Hepatocyte (in vitro differentiated cells): ENCODE measurements at places on chromosomes 2 and 18. TPM values are rescaled to one million over a fixed set of nuclear protein-coding genes. Genes with fewer than 3 reads are reported as not detected.

Gene KCNG2
- not detected in 2 replicates for total RNA-seq

Gene ZNF513
- total RNA-seq, result 16.0 and 20.6 TPM in 2 replicates

Gene NEMP2
- 8.1 and 9.9 TPM in 2 replicates for total RNA-seq

Gene GULP1
- 135 TPM in 2 replicates for total RNA-seq

Gene FARP2
- total RNA-seq, result 29.1 and 29.3 TPM in 2 replicates

Gene STK11IP
- 16.7 and 18.0 TPM in 2 replicates for total RNA-seq

Gene FTCDNL1
- 1.4 and 2.2 TPM in 2 replicates for total RNA-seq

Gene SPOPL
- 28.0 and 37.0 TPM in 2 replicates for total RNA-seq

Gene NDUFAF7
- total RNA-seq, result 14.7 and 17.7 TPM in 2 replicates

Gene TBC1D8
- 15.8 and 18.7 TPM in 2 replicates for total RNA-seq

Gene SPATS2L
- total RNA-seq, result 159 and 173 TPM in 2 replicates

Gene PROKR1
- 0.20 TPM in 1 of 2 replicates, not detected in the other for total RNA-seq

DNA sequence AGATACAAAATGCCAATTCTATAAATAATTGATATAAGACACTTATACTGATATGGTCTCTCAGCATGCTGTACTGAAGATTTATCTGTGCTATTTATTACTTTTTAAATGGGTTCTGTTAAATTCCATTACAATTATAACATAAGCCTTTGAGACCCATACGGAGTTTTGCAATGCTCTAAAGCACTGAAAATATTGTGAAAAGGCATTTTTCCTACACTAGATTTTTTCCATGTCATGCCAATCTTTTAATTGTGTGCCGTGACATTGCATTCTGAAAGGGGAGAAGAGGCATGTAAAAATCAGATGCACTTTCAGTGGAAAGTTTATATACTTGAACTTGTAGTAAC, 46.5 kb downstream of the EFEMP1 start:
- no peak for DNase-seq

GRCh38 chr2:16126517-16127275, 186.3 kb downstream of the MYCN start:
- no peak for DNase-seq

DNA sequence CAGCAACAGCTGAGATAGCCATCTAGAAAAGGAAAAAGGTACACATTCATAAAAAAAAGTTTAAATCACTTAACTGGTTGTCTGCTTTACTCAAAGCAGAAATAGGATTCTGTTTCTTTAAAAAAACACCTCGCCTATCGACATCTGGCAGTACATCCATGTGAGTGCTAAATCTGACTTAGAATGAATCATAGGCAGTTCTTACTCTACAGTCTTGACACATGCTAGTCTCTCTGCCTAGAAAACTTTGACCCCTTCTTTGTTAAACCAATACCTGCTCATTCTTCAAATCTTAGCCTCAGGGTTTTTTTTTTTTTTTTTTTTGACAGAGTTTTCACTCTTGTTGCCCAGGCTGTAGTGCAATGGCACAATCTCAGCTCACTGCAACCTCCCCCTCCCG, 37.1 kb upstream of the GPR75 start:
- DNase-seq, result peak; percentile 41

- peak; percentile 25 for DNase-seq
Measured at GRCh38 chr18:45562567-45563479, 52.5 kb upstream of the SLC14A2 start.

GRCh38 chr2:95574506-95574905, 17.3 kb upstream of the TRIM43 start:
- DNase-seq, result no peak

DNA sequence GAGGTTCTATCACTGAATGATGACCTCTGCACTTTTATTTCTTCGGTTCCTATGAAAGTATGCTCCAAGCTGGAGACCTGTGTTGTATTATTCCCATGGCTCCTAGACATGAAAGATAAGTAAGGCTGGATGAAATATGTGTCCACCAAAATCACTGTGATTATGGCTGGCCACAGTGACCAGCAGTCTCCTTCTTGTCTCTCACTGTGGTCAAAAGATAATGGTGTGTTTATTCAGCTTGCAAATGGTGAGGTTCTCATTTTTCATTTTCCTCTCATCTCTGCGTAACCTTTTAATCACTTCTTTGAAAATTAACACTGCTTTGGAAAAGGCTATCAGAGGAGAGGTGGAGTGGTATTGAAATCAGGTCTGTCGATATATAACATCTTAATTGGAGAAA, 107.8 kb upstream of the DAPL1 start:
- no peak for DNase-seq

- no peak for DNase-seq
Measured at GRCh38 chr2:173307293-173307692, 47.4 kb upstream of the CDCA7 start.

GRCh38 chr2:45011621-45012602, 2.7 kb upstream of the SIX2 start:
- peak; percentile 28 for DNase-seq

GRCh38 chr2:224211791-224212190, 172.7 kb upstream of the SERPINE2 start:
- DNase-seq, result no peak

DNA sequence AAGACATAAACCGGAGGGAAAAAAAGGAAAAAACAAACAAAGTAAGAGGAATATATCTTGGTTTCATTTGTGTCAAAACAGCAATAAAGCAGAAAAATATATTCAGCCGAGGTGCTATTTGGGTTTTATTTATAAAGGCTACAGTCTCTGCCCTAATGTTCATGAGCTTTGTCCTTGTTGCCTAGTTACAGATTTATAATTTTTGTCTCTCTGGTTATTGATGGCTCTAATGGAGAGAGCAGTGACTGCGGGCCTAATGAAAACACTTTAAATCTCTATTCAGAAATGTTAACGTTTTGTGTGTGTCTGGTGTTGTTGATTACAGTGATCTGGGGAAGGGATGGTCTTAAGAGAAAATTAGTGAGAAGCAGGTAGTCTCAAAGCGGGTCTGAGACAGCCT, 854.0 kb upstream of the LRRTM1 start:
- no peak for DNase-seq

- peak; percentile 32 for DNase-seq
Measured at GRCh38 chr2:21916934-21917522, 793.3 kb downstream of the TDRD15 start.

DNA sequence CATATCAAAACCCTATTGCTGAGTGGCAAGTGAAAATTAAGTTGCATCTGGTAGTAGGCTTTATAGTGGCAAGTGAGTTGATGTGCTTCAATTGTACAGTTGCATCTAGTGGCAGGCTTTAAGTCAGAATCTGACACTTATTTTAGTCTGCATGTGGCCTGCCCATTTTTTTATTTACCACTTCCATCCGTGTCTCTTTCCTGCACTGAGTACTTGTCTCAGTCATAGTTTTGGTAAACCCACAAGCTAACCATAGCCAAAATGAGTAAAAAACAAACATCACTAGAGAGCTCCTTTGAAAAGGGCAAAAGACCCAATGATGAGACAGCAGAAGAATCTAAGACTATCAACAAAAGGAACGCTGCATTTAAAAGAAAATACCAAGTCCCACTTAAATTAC, 96.0 kb upstream of the CRACDL start:
- DNase-seq, result no peak

- DNase-seq, result no peak
Measured at GRCh38 chr18:2572171-2572569, 813 bp downstream of the NDC80 start.

GRCh38 chr2:241540771-241541561, 17.6 kb upstream of the BOK start:
- DNase-seq, result peak; percentile 73

DNA sequence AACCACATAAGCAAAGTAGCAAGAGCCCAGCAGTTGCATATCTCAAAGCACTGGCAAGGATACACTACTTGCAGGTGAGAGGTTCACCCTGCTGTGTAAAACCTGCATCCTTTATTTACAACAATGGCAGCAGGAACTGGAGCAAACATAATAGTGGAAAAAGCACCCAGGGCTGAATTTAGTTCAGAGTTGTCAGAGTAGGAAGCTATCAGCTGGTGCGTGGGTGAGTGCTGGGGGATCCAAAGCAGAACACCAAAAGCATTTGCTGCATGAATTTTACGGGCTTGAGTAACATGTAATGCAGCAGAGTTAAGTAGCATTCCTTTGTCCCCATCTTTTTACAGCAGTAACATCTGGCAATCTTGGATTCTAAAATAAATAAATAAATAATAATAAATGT, 73.5 kb upstream of the SRD5A2 start:
- peak; percentile 16 for DNase-seq

- DNase-seq, result no peak
Measured at GRCh38 chr2:113278742-113279139, at the start of gene PAX8. Gene PAX8, minus strand, starts transcription at chr2:113278921. Its CDS starts 527 bp downstream, at chr2:113278394.

GRCh38 chr2:168454737-168455644, 1.1 kb upstream of the CERS6 start:
- DNase-seq, result no peak

GRCh38 chr2:178244777-178245176, 50.5 kb downstream of the OSBPL6 start:
- DNase-seq, result no peak

- no peak for DNase-seq
Measured at GRCh38 chr2:33650171-33650570, 51.1 kb upstream of the FAM98A start.

DNA sequence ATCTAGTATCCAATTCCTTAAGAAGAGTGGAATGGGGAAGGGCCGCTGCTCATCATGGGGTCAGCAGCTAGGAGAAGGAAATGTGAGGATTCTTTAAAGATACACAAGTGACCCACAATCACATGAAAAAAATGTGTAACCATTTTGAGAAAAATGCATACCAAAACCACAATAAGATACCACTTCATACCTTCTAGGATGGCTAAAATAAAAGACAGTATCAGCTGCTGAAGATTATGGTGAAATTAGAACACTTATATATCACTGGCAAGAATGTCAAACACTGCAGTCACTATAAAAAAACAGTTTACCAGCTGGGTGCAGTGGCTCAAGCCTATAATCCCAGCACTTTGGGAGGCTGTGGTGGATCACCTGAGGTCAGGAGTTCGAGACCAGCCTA, 67.9 kb downstream of the C2orf74 start:
- no peak for DNase-seq

- DNase-seq, result no peak
Measured at GRCh38 chr2:222774941-222775340, 85.9 kb upstream of the ACSL3 start.

GRCh38 chr18:76410033-76410432, 85.0 kb downstream of the ZNF516 start:
- DNase-seq, result no peak

- no peak for DNase-seq
Measured at GRCh38 chr2:124211461-124211860, 186.4 kb downstream of the CNTNAP5 start.

GRCh38 chr2:144151851-144152250, 368.1 kb downstream of the ZEB2 start:
- DNase-seq, result no peak

DNA sequence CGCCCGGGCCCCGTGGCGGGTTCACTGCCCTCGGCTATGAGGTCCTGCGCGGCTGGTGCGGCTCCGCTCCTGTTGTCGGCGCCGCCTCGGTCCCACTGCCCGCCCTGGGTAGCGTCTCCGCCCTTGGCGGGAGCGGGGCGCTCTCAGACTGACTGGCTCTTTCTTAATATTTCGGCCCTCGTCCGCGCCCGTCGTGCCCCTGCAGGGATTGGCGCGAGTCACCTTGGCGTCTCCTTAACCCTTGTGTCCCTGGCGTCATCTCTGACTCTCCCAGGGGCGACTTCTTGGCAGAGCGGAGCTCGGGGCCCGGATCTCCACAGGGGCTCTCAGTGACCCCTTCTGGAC, 1.3 kb downstream of the PTMA start:
- peak; percentile 61 for DNase-seq

DNA sequence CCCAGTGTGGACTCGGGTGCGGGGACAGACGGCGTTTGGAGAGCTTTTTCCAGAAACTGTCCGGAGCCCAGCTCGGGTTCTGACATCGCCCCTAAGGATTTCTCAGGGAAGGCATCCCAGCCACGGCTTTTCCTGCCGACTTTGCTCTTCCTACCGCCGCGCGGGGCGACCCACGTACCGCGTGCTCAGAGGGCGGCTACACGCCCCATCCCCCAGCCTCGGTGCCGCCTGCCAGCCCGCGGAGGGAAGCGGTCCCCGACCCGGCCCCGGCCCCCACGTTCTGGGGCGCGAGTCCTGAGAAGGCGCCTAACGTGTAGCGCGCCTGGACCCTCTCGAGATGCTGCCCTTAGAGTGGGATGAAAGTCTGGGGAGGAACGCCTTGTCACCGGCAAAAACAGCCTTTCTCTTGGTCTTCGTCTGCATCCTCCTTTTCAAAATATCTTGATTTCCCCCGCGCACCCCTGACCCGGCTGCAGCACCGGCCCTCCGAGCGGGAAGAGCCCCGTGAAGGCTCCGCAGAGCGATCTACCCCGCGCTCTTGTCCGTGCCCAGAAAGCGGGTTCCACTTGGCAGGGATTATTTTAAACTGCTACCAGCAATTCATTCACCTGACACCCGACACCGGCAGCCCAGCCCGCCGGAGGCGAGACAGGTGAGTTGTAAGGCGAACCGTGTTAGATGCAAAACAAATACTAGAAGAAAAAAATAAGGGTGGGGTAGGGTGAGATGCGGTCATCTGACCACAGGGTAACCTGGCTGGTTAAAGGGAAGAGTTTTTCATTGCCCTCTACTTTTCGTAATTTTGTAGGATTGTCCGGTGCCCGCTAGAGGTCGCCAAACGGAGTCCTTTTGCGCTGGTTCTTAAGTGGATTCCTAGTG, 812 bp upstream of the KCNG3 start:
- DNase-seq, result peak; percentile 85

- no peak for DNase-seq
Measured at GRCh38 chr18:22690556-22690955, 242.6 kb upstream of the RBBP8 start.

- no peak for DNase-seq
Measured at GRCh38 chr2:152489364-152489763, 154.4 kb downstream of the FMNL2 start.

GRCh38 chr2:54122939-54123338, 7.5 kb downstream of the ACYP2 start:
- peak; percentile 34 for DNase-seq

DNA sequence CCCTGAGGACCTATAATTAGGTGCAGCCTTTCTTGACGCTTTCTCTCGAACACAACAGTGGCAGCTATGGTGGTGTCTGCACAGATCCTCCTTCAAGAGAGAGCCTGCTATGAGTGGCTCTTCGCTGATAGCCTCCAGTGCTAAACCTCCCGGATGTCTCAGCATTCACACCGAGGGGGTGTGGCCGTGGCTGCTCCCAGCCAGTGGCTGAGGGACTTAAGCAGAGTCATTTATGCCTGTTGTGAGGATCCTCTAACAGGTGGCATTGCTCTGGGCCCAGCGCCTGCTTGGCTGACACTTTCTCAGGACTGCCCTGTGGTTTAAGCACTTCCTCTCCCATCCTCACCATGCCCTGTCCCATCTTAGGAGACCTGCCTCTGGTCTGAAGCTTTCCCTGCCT, 592.0 kb upstream of the LRRTM1 start:
- no peak for DNase-seq

DNA sequence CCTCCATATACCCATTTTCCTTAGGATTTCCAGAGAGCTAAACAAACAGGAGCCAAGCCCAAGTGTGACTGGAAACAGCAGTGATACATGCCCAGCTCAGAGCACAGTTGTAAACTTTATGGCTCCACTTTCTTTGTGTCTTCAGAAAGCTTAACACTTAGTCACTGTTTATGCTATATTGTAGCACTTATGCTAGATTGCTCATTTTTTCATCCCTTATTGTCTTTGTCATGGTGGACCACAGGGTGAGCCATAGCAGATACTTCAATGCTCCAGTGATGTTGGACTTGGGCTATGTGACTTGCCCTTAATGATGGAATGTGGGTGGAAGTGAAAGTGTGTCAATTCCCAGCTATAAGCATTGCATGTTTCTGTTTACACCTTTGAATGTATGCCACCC, 401.6 kb downstream of the METTL4 start:
- DNase-seq, result peak; percentile 13

GRCh38 chr2:40316620-40317019, 135.3 kb downstream of the SLC8A1 start:
- no peak for DNase-seq
